ENCODE measurements at places on chromosomes 7 and 10.

DNA sequence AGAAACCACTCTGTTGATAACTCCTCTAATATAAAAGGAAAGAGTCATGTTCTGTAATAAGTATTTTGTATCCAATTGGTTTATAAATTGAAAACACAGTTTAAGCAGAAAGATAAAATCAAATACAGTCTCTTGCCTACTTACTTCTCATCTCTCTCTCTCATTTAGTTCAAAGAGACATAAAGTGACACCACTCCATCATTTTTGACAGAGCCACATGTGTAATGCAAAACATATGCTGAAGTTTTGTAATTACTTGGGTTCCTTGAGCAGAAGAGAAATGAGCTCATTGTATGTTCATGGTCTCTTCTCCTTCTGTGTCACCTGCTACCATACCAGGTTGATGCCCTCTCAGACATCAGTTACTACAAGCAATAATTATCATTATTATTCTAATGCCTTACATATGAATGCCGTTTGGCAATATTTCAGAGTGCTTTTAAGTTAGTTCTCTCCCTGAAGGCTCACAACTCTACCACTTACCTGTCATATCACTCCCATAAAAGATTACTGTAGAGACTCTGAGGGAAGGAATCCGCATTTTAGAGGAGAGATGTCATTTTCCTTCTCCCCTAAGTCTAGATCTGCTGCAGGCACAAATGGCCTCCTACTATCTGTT is 59.9 kb upstream of the SKAP2 start:
- no peak for DNase-seq

- no peak for DNase-seq
Measured at GRCh38 chr10:58846856-58847255, 329.6 kb upstream of the PHYHIPL start.

- DNase-seq: no peak
Measured at GRCh38 chr7:6385110-6385781, 62.5 kb downstream of the DAGLB start.

DNA sequence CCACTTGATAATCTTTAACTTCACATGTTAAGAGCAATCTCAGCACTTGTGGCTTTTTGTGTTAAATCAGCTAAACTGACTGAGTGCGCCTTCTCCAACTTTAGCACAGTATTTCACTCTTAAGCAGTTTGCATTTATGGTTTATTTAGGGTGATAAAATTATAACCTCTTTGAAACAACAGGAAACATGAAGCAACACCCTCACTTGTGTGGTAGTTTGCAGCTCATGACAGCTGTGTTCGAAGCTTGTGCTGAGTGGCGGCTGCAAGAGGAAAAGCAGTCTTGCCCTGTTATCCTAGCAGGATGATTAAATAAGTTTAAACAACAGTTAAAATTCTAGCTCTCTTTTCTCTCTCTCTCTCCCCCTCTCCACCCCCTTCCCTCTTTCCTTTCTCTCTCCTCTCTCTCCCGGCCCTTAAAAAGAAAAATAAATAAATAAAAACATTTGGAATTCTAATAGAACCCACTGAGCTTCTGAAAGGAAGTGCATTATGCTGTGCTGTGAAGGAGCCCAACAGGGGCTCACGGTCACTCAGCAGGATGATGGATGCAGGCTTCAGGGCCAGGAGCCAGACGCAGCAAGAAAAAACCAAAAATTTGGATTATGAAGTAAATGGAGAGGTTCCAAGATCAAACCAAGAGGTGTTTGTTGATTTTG is 25.2 kb downstream of the OGDH start:
- DNase-seq: peak; percentile 47

- DNase-seq: no peak
Measured at GRCh38 chr10:14953424-14954000, 384 bp downstream of the DCLRE1C start.

DNA sequence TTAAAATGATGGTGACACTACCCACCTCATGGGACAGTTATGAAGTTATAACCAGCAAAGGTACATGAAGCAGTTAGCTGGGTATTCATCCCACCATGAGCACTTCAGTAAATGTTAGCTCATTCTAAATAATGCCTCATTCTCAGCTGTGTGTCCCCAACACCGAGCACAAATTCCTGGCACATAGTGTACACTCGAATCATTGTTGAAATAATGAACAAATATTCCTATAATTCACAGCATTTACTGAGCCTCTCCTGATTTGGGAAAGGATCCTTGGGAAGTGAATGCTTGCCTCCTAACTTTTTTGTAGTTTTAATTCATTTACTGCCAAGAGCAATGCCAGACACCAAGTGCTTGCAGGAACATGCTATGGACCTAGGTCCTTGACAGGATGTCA is 235.2 kb downstream of the DGKI start:
- no peak for DNase-seq

GRCh38 chr7:135901585-135902540 is 75.3 kb downstream of the MTPN start:
- DNase-seq: no peak

DNA sequence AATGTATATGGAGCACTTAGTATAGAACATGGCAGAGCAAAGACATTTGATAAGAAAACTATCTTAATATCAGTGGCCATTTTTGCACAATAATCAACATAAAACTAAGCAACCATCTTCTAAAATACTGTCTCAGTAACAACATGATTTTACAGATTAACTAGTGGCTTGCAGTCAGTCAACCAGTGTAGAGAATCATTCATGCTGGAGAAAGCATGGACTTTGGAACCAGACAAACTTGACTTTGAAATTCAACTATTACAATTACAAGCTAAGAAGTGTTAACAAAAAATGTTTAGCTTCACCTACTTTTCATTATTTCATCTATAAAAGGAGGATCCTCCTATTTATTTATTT is 27.7 kb downstream of the CUBN start:
- no peak for DNase-seq

- no peak for DNase-seq
Measured at GRCh38 chr10:306007-306674, 170.9 kb downstream of the ZMYND11 start.

DNA sequence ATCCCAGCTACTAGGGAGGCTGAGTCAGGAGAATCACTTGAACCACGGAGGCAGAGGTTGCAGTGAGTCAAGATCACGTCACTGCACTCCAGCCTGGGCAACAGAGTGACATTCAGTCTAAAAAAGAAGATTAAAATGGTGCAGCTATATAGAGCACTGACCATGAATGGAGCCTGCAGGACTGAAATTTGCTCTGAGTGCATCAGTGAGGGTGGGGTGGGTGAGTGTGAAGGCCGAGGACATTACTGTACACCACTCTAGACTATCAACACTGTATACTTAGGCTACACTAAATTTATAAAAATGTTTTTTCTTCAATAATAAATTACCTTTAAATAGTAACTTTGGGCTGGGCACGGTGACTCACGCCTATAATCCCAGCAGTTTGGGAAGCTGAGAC is 294.7 kb downstream of the PTPRN2 start:
- no peak for DNase-seq

GRCh38 chr7:35555934-35556333 is 139.0 kb downstream of the HERPUD2 start:
- no peak for DNase-seq

- DNase-seq: no peak
Measured at GRCh38 chr7:92569137-92569536, 21.1 kb downstream of the FAM133B start.

GRCh38 chr7:47378728-47379395 is 203.0 kb downstream of the TNS3 start:
- no peak for DNase-seq

DNA sequence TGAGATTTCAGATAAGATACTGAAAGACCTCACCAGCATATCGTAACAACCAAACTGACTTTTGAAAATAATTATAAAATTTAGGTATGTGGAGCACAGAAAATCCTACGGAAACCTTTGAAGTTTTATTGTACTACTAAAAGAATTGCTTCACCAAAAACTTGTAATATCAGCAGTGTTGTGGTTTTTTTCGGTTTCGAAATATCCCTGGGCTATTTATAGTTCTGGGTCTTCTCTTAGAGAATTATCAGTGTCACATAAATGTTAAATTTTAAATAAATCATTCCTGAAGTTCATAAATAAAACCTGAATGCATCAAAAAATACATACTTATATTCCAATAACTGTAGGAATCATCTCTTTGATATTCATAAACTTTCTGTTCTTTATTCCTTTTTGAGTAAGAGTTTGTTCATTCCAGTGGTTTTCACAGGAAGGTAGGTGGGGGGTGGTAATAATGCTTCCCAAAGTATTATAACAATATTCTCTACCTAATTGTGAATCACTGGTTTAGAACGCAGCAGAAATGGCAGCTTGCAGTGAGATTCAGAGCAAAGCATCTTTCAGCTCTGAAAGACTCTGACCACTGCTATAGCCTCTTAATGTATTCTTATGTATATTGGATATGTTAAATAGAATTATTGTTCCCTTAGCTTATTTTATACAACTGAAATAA is 60.2 kb downstream of the ZNF277 start:
- no peak for DNase-seq

- no peak for DNase-seq
Measured at GRCh38 chr7:33937871-33938270, 32.5 kb downstream of the BMPER start.

- DNase-seq: no peak
Measured at GRCh38 chr10:3955493-3955892, 170.5 kb upstream of the KLF6 start.

- no peak for DNase-seq
Measured at GRCh38 chr10:71575934-71576801, 143.4 kb downstream of the C10orf105 start.

GRCh38 chr10:1560535-1561192 is 176.7 kb downstream of the ADARB2 start:
- no peak for DNase-seq

DNA sequence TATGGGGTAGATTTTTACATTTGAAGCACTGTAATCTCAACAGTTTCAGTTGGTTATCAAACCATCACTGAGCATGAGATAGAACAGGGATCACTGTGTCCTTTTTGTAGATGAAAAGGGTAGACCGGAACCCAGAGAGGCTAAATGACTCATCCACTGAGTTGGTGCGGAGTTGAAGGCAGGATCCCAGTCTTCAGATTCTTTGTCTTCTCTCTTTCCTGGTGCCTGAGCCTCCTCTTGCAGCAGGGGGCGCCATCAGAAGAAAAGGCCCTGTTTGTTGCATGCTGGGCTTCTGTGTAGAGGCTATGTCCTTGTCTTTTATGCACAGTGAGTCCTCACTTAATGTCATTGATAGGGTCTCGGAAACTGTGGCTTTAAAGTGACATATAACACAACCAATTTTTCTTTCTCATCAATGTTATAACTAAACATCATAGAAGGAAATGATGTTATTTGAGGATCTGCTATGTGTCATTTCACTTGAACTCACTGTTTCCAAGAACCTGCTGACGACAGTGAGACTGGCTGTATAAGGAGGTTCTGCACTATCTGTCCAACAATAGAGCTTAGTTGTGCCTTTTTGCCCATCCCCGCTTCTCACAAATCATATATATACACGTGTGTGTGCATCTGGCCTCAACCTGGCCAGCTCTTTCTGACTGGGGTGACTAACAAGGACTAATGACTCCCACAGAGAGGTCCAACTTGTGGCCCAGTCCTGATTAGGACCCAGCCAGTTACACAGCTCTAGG is 14.3 kb downstream of the ZNF282 start:
- DNase-seq: peak; percentile 75

- DNase-seq: no peak
Measured at GRCh38 chr7:2814946-2815874, 28.9 kb downstream of the GNA12 start.

- no peak for DNase-seq
Measured at GRCh38 chr7:151687523-151688235, 168.0 kb upstream of the RHEB start.

- no peak for DNase-seq
Measured at GRCh38 chr7:50496569-50496968, 46.4 kb upstream of the FIGNL1 start.

GRCh38 chr7:15584575-15584974 is 22.8 kb upstream of the AGMO start:
- no peak for DNase-seq

- DNase-seq: peak; percentile 4
Measured at GRCh38 chr10:48976196-48976595, 36.6 kb upstream of the LRRC18 start.

- DNase-seq: no peak
Measured at GRCh38 chr10:82266438-82266837, 391.4 kb downstream of the NRG3 start.

GRCh38 chr7:48217753-48218152 is 46.5 kb downstream of the ABCA13 start:
- DNase-seq: no peak

- DNase-seq: no peak
Measured at GRCh38 chr7:36182854-36183604, 30.0 kb downstream of the EEPD1 start.

All from CD4-positive, alpha-beta T cell (primary cell).